ENCODE measurements at places on chromosomes 5 and 9. TPM values are rescaled to one million over a fixed set of nuclear protein-coding genes. Genes with fewer than 3 reads are reported as not detected.

Gene SLC34A1
- not detected for total RNA-seq

Gene RASEF
- total RNA-seq = 0.11 TPM

Gene SHISAL2B
- not detected for total RNA-seq

Gene SPACA9
- 3.4 TPM for total RNA-seq

Gene CDKN2B-AS1
- total RNA-seq = 6.7 TPM

Gene IFNA13
- not detected for total RNA-seq

Gene TPPP
- total RNA-seq = under 0.01 TPM

Gene CAAP1
- 20.3 TPM for total RNA-seq

All from articular chondrocyte of knee joint (primary cell).